T-cell (primary cell): ENCODE measurements at places on chromosomes 12 and 14.
A peak's percentile ranks its signal among the peaks of the same experiment; 100 is the strongest.

- no peak for DNase-seq
Measured at GRCh38 chr14:105354541-105354940, 40.0 kb downstream of the PACS2 start.

DNA sequence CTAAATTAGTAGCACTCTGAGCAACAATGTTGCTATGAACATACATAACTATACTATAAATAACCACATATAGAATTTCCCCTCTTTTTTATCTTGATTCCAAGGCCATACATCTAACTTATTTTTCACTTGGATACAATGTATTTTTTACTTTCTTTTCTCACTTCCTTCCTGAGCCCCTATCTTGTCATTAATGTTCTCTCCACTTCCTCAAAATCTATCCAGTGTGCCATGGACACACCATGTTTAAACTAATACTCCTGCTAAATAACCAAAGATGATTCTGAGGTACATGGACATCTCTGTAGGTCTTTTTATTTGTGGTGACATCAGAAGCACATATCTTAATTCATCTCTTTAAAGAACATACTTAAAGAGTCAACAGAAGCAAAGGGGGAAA lies 251.2 kb downstream of the C12orf42 start:
- DNase-seq: no peak

- no peak for DNase-seq
Measured at GRCh38 chr12:66203820-66204219, 14.8 kb downstream of the IRAK3 start.

GRCh38 chr12:22064968-22065367 lies 18.9 kb downstream of the CMAS start:
- DNase-seq: no peak

- no peak for DNase-seq
Measured at GRCh38 chr12:112179916-112180315, 54.6 kb downstream of the TRAFD1 start.

GRCh38 chr12:119204671-119205285 lies 26.0 kb downstream of the HSPB8 start:
- DNase-seq: no peak

DNA sequence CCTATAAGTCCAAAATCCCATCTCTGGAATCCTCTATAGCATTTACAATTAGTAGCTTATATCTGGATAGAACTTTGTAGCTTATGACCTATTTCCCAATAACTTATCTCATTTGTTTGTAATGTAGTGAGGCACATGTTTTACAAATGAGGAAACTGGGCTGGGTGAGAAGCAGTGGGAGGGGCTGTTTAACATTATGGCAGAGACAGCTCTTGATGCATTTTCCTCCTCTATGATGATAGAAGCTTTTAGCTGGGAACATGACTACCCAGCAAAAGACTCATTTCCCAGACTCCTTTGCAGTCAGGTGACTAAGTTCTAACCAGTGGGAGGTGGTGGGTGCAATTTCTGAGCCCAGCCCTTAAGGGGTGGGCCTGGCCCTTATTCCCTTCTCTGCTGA lies 179.7 kb downstream of the TTC8 start:
- DNase-seq: no peak

- no peak for DNase-seq
Measured at GRCh38 chr14:101372894-101373620, 188.2 kb upstream of the DIO3 start.

GRCh38 chr14:102593061-102593824 lies 794 bp downstream of the RCOR1 start:
- peak; percentile 70 for DNase-seq

- no peak for DNase-seq
Measured at GRCh38 chr14:23640524-23641141, 4.5 kb downstream of the DHRS2 start.

DNA sequence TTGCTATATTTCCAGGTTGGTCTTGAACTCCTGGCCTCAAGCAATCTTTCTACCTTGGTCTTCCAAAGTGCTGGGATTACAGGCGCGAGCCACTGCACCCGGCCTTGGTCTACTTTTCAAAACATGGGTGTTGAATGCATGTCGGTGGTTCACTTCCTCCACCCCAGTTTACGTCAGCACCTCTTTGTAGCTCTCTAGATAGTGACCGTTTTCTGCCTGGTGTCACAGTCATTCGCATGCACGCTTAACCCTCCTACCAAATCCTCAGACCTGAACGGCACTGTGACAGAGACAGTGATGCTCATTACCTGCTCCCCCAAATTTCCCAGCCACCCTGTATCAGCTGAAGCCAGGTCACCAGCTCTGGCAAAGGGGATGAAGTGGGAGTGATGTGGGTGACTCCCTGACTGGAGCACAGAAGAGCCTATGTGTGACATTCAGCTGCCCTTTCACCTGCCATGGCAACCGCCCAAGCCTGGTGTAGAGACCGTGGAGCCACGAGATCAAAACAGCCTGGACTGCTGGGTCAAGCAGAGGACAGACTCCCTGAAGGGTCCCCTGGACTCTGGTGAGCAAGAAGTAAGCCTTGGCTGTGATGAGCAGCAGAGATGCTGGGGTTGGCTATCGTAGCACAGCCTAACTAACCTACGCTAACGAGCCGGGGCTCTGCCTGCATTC lies 66.2 kb upstream of the GPR68 start:
- peak; percentile 23 for DNase-seq

GRCh38 chr14:54773171-54774006 lies 129.2 kb downstream of the GCH1 start:
- DNase-seq: peak; percentile 18

DNA sequence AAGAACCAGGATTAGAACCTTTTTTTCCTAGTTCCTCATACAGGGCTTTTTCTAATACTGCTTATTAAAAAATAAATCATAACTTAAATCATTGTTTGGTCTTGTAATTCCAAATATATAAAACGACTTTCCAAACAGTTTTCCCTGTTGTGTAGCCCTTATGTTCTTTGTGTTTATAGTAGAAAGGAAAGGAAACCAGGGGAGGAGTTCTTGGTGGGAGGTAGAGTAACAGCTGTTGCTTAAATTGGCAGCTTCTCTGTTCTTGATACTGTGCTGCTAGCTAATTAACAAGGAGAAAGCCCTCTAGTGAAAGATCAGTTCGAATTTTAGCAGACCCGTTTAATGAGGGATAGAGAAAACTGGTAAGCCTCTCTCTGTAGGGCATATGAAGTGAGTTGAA lies 15.0 kb downstream of the SRP54 start:
- DNase-seq: no peak

GRCh38 chr12:43208627-43209026 lies 343.4 kb downstream of the ADAMTS20 start:
- DNase-seq: no peak

DNA sequence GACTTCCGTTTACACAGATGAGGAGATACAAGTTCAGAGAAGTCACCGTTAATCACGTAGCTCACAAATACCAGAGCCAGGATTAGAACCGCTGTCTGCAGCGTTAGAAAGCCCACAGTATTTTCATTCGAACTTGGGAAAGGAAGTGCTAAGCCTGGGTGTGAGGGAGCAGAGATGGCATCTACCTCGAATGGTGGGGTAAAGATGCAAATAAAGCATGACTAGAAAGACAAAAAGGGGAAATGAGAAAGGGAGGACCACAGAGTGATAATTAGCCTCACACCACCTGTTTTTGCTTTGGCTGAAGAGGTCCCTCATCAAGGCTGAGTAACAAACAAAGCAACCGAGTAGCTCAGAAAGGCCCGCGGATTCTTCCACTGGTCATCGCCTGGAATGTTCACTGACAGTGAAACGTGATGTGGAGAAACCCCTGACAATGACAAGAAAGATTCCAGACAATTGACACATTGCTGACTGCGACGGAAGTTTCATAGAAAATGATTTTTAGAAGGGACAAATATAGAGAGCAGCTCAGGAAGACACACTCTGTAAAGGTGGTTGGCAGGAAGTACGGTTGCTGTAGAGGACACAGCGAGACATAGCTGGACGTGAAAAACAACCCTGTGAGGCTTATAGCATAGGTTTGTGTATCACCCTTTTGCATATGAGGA lies 31.5 kb upstream of the BHLHE41 start:
- no peak for DNase-seq

- DNase-seq: no peak
Measured at GRCh38 chr14:33788161-33788560, 162.7 kb downstream of the EGLN3 start.

DNA sequence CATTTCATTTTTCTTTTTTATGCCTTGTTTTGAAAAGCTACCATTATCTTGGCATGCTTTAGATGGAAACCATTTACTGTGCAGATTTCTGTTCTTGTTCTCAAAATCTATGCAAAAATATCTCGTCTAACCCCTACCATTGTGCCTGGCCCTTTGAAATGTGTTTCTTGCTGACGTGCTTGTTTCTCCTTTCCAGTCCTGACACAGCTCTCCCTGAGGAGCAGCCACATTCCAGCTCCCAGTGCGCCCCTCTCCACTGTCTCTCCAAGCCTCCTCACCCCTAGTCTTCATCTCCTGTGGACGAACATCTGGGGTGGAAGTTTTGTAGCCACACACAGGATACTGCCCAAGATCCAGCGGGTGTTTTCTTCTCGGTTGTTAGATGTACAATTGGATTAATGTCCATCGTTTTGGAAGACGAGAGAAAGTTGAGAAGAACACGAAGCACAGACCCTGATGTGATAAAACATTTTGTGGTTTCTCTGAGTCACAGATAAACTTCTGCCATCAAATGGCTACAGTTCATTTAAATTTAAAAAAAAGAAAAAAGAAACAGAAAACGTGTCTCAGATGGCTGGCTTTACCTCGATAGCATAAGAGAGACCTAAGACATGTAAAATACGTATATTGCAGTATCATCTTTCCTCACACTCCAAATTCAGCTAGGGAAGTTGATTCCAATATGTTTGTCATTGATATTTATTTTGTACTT lies 21.9 kb upstream of the FGD4 start:
- DNase-seq: no peak
